Natural killer cell (primary cell): ENCODE measurements at places on chromosomes 5 and 9. TPM values are rescaled to one million over a fixed set of nuclear protein-coding genes. Genes with fewer than 3 reads are reported as not detected.

- peaks cover 29% of the 10 kb centered on the region for H3K36me3 ChIP-seq
- H3K4me3 ChIP-seq, result no peak overlapping the region
- H3K27me3 ChIP-seq, result no peaks in the 10 kb centered on the region
Observed at GRCh38 chr9:137723783-137724445, 105.1 kb downstream of the EHMT1 start.

GRCh38 chr9:100056561-100056960, 42.2 kb downstream of the ERP44 start:
- H3K27ac ChIP-seq, result no peak overlapping the region
- H3K4me1 ChIP-seq, result peaks cover 6% of the 10 kb centered on the region
- DNase-seq, result no peak

DNA sequence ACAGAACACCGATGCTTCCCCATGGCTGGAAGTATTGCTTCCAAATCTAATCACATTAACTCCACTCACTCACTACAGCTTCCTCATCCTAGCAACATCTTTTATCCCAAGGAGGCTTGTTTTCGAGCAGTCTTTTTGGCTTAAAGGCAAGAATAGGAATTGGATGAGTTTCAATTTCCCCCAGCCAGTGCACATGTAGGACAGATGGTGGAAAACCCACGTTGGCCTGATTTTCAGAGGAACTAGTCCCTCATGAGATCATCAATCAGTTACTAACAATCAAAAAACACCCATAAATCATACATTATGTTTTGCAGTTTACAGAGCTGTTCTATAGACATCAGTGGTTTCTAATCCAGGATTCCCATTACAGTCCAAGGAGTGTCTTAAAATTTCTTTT, 48.5 kb upstream of the AGXT2 start:
- H3K36me3 ChIP-seq, result no peaks in the 10 kb centered on the region
- H3K4me1 ChIP-seq, result no peaks in the 10 kb centered on the region
- no peak for DNase-seq
- no peaks in the 10 kb centered on the region for H3K27me3 ChIP-seq
- H3K4me3 ChIP-seq, result no peak overlapping the region
- no peak overlapping the region for H3K27ac ChIP-seq

Gene STK32A
- total RNA-seq, result not detected

DNA sequence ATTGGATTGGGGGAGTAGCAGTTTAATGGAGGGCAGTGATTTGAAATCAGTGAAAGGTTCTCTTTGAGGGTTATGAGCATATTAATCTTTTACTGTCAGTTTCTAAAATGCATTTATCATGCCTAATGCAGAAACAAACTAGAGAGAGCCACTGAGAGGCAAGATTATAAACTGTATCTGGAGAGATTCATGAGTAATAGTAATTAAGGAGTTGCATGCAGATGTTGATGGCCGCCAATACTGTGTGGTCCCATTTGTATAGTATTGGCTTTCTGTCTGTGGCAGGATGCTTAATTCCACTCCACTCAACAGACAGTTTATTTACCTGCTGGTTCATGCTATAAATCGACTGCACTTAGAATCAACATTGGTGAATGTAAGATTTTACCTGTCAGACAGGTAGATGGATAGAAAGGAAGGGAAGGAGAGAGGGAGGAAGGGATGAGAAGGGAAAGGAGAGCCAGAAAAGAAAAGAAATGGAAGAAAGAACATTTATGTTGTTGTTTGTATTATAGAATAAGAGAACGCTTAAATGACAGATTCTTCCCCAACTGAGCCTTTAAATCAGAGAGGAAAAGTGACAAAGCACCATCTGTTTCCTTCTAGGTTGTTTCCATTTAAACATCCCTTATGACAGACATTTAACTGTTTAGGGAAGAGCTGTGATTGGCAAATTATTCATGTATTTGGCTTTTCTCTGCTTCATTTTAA, 146.5 kb downstream of the PAM start:
- no peaks in the 10 kb centered on the region for H3K36me3 ChIP-seq
- H3K27me3 ChIP-seq, result no peaks in the 10 kb centered on the region
- no peaks in the 10 kb centered on the region for H3K4me1 ChIP-seq

Gene FAM221B
- total RNA-seq, result not detected

DNA sequence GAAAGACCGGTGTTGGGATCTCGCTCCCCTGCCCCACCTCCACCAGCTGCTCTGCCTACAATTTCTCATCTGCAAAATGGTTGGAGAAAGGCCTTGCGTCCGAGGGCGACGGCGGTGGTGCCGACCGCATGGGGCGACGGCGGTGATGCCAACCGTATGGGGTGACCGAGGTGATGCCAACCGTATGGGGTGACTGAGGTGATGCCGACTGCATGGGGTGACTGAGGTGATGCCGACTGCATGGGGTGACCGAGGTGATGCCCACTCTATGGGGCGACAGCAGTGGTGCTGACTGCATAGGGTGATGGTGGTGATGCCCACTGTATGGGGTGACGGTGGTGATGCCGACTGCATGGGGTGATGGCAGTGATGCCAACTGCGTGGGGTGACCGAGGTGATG, 171.0 kb downstream of the OLFM1 start:
- H3K4me3 ChIP-seq, result no peak overlapping the region
- no peak for DNase-seq
- no peaks in the 10 kb centered on the region for H3K27me3 ChIP-seq

Gene IFNA2
- total RNA-seq, result not detected

DNA sequence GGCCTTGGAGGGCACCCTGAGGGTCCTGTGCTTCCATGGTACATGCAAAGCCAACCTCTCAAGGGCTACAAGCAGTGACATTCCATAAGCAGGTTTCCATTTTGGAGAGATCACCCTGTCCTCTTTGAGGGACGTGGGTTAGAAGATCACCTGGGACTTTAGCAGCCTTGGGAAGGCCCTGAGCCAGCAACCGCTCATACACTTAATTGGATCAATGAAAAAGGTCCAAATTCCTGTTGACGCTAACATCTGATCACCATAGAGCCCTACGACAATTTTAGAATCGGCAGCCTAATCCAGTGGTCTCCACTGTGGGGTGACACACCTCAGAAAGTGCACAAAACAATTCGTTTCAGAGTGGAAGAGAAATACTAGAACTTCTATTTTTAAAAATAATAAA, 196.0 kb upstream of the NR3C1 start:
- H3K4me3 ChIP-seq, result no peak overlapping the region
- peaks cover 12% of the 10 kb centered on the region for H3K4me1 ChIP-seq

GRCh38 chr9:134134949-134135342, 936 bp upstream of the WDR5 start:
- peaks cover under 1% of the 10 kb centered on the region for H3K36me3 ChIP-seq
- H3K27ac ChIP-seq, result peak overlapping the region; percentile 44
- H3K27me3 ChIP-seq, result no peaks in the 10 kb centered on the region

Gene PTGES
- total RNA-seq, result 0.39 TPM

GRCh38 chr5:169789417-169789940, 152.4 kb downstream of the DOCK2 start:
- H3K36me3 ChIP-seq, result peaks cover 26% of the 10 kb centered on the region
- H3K4me1 ChIP-seq, result no peaks in the 10 kb centered on the region
- no peak overlapping the region for H3K4me3 ChIP-seq

DNA sequence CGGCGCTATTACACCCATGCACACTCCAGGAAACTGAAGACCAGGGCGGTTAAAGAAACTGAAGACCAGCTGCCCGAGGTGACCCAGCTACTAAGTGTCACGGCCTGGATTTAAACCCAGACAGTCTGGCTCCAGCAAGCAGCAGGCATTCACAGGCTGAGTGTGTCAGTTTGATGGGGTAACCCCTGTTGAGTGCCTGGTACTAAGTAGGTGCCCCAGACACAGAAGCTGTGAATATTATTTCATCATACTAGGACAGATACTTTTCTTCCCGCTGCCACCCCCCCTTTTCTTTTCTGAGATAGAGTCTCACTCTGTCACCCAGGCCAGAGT, 7.3 kb downstream of the ENG start:
- no peaks in the 10 kb centered on the region for H3K27me3 ChIP-seq
- H3K36me3 ChIP-seq, result no peaks in the 10 kb centered on the region
- no peak for DNase-seq

- no peaks in the 10 kb centered on the region for H3K27me3 ChIP-seq
- no peak for DNase-seq
Observed at GRCh38 chr9:128148509-128149000, 698 bp upstream of the LCN2 start.

DNA sequence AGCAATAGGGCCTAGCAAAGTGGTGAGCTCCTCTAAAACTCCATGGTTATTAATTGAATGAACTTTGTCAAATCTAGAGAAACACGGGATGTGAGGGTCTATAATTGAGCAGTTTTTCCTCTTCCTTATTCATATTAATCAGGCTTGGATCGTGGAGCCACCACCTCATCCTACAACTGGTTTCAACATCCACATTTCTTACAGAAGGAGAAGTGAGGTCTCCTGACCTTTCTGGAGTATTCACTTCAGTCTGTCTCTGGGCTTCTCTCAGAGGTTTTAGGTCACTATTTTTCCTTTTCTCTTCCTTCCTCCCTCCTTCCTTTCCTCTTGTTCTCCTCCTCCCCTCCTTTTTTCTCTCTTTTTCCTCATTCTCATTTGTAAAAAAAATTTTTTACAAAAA, 177.3 kb upstream of the ACTBL2 start:
- H3K27ac ChIP-seq, result no peak overlapping the region
- no peaks in the 10 kb centered on the region for H3K36me3 ChIP-seq
- no peak for DNase-seq
- no peaks in the 10 kb centered on the region for H3K27me3 ChIP-seq
- no peak overlapping the region for H3K4me3 ChIP-seq
- H3K4me1 ChIP-seq, result no peaks in the 10 kb centered on the region

DNA sequence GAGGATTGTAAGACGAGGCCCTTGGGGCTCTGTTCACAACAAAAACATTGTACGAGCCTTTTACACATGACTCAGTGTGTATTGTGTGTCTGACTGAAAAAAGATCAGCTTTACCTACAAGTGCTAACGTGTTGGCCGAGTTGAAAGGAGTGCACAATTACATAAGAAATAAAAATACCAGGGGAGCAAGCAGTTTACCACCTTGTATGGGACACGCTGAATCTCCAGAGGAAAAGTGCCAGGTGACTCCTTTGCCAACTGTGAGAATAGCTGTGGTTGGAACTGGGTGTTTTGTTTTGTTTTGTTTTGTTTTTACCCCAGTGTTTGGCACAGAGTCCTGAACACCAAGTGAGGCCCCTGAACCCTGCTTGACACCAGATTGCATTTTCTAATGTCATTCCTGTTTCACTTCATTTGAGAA, 32.8 kb upstream of the ZSWIM6 start:
- H3K4me1 ChIP-seq, result no peaks in the 10 kb centered on the region
- H3K27me3 ChIP-seq, result no peaks in the 10 kb centered on the region
- no peak for DNase-seq
- H3K36me3 ChIP-seq, result no peaks in the 10 kb centered on the region

GRCh38 chr9:137407590-137408300, 15.2 kb downstream of the EXD3 start:
- no peak for DNase-seq
- H3K27ac ChIP-seq, result no peak overlapping the region
- H3K4me1 ChIP-seq, result peaks cover 47% of the 10 kb centered on the region
- H3K4me3 ChIP-seq, result no peak overlapping the region
- no peaks in the 10 kb centered on the region for H3K36me3 ChIP-seq
- peaks cover 3% of the 10 kb centered on the region for H3K27me3 ChIP-seq
